ENCODE measurements at places on chromosomes 11 and 22.

DNA sequence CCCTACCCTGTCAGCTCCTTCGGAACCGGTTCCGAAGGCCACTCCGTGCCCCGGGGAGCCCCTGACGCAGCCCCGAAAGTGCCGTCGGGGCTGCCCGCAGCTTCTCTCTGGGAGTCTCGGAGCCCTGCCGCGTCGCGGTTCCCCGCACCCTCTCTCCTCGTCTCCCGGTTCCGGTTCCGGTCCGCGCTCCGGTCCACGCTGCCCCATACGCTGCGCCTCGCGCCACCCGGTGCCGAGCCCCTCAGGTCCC lies 618 bp downstream of the MTA2 start:
- peak; percentile 32 for DNase-seq

- no peak for DNase-seq
Measured at GRCh38 chr11:128724891-128725611, 31.2 kb downstream of the FLI1 start.

- no peak for DNase-seq
Measured at GRCh38 chr11:69771466-69771865, 3.7 kb downstream of the FGF4 start.

- no peak for DNase-seq
Measured at GRCh38 chr22:24466716-24467328, 28.3 kb upstream of the UPB1 start.

- no peak for DNase-seq
Measured at GRCh38 chr22:41732096-41732772, 32.9 kb downstream of the MEI1 start.

DNA sequence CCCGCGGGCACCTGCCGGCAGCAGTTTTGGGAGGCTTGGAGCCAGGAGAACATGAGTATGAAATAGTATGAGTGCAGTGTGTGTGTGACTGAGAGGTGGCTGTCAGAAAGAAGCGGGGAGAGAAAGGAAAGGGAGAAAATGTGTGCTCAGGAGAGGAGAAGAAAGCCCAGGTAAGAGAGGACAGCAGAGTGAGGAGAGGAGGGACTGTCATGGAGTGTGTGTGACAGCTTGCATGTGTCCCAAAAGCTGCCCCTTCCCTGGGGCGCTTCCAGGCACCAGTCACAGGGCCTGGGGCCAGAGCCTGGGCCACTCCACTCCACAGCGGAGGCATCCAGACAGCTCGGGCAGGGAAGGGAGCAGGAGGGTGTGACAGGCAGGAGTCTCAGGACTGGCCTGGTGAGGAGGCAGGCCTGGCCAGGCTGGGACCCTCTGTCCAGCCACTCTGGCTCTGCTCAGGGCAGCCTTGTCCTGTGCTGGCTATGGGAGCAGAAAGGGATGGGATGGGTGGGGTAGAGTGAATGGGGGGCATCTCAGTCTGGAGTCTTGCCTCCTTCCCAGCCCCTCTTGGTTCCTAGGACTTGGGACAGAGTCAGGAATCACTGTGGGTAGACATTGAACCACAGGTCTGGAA lies 949 bp downstream of the MMP11 start:
- DNase-seq: no peak

- no peak for DNase-seq
Measured at GRCh38 chr22:20618488-20618887, 111.1 kb downstream of the MED15 start.

DNA sequence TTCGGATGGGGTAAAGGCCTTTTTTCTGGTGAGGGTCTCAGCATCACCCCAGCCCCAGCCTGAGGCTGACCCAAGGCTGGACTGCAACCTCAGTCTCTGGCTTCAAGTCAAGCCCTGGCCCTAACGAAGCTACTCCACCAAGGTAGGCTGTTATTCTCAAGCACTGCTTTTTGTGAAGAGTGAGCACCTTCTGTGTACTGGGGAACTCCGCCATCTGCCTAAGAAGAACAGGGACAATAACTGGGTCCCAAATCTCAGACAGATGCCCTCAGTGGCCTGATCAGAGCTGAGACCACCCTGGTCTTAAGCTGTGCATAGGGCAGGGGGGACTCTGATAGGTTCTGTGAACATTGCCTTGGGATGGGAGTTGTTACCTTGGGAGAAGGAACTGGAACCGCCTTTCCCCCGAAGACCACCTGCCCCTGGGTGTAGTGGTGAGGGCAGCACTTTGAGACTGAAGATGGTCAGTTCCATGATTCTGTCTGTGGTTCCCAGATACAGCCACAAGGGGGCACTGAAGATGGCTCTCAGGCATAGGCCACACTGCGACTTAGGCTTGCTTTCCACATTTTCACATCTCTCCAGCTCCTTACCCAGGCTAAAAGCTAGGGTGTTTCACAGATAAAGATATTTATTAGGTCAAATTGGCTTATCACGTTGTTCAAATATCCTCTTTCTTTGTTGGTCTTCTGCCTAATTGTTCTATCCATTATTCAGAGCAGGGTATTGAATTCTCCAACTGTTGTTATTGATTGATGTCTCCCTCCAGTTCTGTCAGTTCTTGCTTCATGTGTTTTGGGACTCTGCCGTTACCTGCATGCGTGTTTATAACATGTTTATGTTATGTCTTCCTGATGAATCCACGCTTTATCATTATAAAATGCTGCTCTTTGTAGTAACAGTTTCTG lies 11.8 kb upstream of the UVRAG start:
- DNase-seq: peak; percentile 16

- DNase-seq: peak; percentile 68
Measured at GRCh38 chr11:68447015-68447801, 13.3 kb upstream of the PPP6R3 start.

Measured in T-helper 1 cell (primary cell).